Pericardium fibroblast (primary cell): ENCODE measurements at places on chromosomes 3 and 15. TPM values are rescaled to one million over a fixed set of nuclear protein-coding genes. Genes with fewer than 3 reads are reported as not detected.

Gene TUSC7
- total RNA-seq, result not detected in 2 replicates

Gene SLC9C1
- not detected in 2 replicates for total RNA-seq

Gene HYAL1
- 4.0 and 5.5 TPM in 2 replicates for total RNA-seq

Gene C3orf49
- total RNA-seq, result not detected in 2 replicates

Gene ARHGEF26
- 4.9 and 7.4 TPM in 2 replicates for total RNA-seq

Gene ILDR1
- not detected in 2 replicates for total RNA-seq

Gene BOC
- total RNA-seq, result 13.2 and 49.4 TPM in 2 replicates

Gene IFT57
- 28.0 and 60.1 TPM in 2 replicates for total RNA-seq

Gene ZCWPW2
- total RNA-seq, result 0.51 and 1.5 TPM in 2 replicates

Gene CLK3
- total RNA-seq, result 39.4 and 46.3 TPM in 2 replicates
